ENCODE measurements at places on chromosomes 6 and 20.

DNA sequence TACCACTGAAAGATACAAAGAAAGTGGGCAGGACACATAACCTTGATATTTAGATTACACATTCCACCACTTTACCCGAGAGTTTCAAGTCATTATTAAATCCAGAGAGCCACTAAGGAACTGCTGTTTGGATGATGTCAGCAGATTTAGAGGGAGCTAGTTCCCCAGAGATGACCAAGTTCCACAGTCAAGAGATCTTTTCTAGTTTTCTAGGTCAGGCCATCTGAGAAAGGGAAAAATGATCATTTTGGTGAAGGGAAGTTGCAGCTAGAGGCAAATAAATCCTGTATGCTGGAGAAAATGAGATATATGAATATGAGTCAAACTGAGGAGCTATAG, 147.8 kb downstream of the HS3ST5 start:
- DNase-seq: no peak

GRCh38 chr20:32891491-32891890, 32.8 kb downstream of the EFCAB8 start:
- no peak for DNase-seq

- no peak for DNase-seq
Observed at GRCh38 chr6:153043719-153044118, 41.2 kb upstream of the MTRF1L start.

DNA sequence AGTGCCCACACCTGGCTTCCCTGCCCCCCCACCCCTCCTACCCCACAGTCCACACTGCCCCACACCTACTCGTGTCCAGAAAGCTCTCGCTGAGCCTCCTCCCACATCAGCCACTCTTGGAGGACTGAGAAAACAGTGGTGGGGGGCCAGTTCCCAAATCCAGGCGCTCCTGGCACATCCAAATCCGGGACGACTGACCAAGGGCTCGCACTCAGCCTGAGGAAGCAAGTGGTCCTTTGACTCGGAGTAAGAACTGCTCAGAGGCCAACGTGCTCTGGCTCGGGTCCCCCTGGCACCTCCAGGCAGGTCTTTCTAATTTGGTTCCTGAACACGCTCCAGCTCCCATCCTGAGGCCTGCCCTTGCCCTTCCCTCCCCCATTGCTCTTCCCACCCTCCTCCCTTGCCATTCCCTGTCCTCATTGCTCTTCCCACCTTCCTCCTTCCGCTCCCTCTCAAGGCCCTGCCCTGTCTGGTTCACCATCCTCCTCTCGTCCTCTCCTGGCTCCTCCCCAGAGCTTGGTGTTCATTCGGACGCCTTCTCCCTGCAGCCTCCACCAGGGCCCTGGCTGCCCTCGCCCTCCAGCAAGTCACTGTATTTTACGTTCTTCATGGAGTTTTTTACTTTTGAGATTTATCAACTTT, 83.6 kb downstream of the THBS2 start:
- DNase-seq: no peak

DNA sequence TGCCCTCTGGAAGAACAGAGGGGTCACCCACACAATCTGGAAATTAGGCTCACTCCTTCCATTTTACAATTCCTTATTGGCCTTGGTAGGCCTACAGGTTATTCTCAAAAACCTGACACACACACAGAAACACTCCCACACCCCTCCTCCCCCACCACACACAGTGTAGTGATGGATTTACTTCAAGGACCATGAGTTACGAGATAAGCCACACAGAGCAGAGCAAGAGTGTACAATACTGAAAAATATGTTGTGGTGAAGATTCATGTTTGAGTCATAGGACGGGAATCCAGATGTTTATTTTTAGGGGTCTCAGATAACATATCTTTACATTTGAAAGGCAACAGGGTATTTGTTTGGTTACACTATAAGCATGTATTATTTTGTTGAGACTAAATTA, 291.9 kb downstream of the PLCB1 start:
- no peak for DNase-seq

Measured in activated naive CD4-positive, alpha-beta T cell treated with anti-CD3 and anti-CD28 coated beads, Interleukin-2, amount 50 U/mL, for 16 hours (primary cell).